ENCODE measurements at places on chromosomes 6 and 20.

- peak; percentile 69 for DNase-seq
These were observed 37.5 kb upstream of the LCA5 start for GRCh38 chr6:79574630-79575225.

DNA sequence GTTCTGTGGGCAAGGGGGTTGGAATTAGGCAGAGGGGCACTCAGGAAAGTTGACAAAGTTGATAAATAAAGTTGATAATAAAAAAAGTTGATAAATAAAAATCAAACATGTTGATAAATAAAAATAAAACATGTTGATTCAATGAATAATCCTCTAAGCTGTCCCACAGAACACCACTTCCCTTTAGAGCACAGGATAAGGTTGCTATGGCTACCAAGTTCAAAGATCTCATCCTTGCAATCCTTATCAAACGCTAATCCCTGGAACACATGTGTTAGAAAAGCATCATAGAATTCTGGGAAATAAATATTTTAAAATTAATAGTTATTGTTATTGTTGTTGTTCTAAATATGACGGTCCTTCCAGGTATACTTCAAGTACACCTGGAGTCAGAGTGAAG lies 33.9 kb downstream of the MBOAT1 start:
- DNase-seq: no peak

DNA sequence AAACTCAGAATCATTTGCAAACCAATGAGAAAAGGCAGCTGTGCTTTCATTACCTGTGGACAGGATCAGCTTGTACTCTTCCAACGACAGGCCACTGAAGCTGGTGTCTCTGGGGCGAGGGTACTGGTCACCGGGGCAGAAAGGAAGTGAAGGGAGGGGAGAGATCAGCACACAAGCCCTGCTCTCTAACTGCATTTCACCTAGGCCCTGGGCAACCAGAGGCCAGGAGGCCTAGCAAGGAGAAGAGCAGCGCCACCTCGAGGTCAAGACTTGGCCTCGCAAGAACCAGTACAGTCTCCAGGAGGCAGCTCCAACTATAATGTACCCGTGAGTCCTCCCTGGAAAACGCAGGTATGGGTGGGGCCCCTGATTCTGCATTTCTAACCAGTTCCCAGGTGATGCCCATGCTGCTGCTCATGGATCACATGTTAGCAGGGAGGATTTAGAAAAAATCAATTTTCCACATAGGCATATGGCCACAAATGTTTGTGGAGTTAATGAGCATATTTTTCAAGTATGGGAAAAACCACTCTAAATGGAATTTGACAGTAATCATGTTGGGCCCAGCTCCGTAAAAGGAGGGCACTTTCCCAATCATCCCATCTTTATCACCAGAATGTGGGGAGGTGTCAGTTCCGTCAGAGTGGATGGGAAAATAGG lies 11.0 kb downstream of the UQCC2 start:
- peak; percentile 40 for DNase-seq

DNA sequence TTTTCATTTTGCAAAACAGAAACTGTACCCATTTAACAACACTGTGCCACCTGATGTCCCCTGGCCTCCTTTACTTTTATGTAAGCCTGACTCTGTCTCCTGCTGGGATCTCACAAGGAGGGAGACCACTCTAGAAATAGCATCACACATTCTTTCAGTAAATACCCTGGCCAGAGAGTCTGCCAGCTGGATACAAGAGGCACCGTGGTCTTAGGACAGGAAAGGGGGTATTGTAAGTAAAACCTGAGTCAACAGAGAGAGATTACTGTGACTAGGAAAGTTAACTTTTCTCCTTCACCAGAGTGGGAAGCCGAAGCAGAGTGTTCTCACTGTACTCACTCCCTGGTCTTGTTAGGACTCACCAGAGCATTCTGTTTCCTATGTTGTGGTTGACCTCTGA lies 27.8 kb downstream of the CMTR1 start:
- DNase-seq: no peak

DNA sequence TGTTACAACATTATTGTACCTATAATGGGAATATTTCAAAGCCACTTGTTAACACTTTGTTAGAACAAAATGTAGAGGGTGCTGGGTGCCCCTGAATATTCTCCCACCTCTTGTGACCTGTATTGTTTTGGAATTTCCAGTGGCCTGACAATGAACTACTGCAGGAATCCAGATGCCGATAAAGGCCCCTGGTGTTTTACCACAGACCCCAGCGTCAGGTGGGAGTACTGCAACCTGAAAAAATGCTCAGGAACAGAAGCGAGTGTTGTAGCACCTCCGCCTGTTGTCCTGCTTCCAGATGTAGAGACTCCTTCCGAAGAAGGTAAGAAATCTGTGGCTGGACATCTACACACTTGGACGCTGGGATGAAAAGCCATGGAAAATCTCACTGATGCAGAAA lies 28.9 kb downstream of the PLG start:
- DNase-seq: no peak

DNA sequence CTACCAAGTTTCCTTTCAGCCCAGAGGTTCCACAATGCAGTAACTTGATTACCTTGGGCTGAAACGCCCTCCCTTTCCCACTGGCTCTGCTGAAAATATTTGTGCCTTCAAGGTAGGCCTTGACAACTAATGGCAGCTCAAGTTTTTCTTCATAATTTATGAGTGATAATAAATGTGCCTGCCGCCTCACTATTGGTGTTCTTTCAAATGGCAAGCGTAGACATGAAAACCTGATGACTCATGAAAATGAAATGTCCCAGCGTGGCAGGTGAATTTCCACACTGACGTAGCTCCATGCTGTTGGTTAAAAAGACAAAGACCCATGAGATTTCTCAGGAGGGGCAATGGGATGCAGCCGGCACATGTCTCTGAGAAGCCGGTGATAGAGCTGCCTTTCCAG lies 107.2 kb upstream of the GGTLC1 start:
- no peak for DNase-seq

DNA sequence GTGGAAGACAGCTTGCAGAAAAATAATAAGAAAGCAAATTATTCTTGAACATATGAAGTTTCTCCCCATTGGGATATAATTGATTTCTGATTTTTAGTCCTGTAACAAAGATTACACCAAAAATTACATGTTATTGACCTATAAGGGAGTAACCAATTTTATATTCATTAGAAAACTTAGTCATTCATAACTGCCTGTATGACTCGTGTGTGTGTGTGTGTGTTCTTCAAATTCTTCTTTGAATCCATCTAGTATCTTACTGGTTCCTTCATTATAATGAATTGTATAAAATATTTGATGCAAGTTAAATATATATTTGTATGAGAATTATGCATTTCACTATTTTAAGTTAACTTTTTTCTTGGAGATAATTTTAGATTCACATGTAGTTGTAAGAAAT lies 310.4 kb downstream of the HAO1 start:
- DNase-seq: no peak

- no peak for DNase-seq
These were observed 13.6 kb downstream of the GINS1 start for GRCh38 chr20:25421102-25421501.

- peak; percentile 11 for DNase-seq
These were observed 162.4 kb upstream of the BTBD3 start for GRCh38 chr20:11755071-11755841.

DNA sequence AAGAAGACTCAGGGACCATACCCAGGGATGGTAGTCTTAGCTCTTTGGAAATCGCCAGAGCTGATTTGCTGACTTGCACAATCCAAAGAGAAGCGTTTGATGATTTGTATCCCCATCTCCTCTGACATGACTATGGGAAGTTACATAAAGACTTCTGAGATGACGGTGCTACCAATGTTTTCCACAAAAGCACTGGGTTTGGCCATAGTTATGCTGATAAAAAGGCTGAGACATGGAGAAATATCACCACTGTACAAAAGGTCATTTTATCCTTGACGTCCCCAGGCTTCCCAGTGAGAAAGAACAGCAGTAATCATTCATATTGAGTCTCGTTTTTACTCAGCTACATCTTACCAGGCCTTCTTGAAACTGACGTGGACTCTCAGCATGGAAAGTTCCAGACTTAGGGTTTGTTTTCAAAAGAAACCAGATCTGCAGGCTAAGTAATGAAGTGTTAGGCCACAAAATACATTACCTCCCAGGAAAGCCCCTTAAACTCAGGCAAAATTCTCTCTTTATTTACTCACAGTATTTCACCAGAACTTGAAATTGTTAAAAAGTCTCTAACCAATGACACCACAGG lies 370.3 kb upstream of the JARID2 start:
- DNase-seq: no peak

- no peak for DNase-seq
These were observed 49.7 kb upstream of the NOP56 start for GRCh38 chr20:2602746-2603145.

GRCh38 chr6:82066991-82067411 lies 180.5 kb downstream of the IBTK start:
- no peak for DNase-seq

DNA sequence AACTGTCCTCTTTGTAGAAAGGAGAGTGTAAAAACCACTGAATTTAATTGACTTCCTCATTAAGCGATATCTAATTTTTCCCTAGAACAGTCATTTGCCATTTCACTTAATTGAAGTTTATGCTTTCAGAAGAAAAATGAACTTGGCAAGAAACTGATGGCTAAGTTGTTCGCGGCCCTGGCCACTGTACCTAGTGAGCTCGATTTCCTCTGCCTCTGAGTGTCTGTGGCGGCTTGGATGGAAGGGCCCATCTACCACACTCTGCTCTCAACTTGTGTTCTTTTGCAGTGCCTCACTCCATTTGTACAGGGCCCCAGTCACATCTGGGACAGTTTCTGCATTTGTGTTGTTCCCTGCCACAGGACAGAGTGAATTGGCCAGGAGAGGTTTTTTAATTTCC lies 102.9 kb downstream of the BCAS1 start:
- no peak for DNase-seq

DNA sequence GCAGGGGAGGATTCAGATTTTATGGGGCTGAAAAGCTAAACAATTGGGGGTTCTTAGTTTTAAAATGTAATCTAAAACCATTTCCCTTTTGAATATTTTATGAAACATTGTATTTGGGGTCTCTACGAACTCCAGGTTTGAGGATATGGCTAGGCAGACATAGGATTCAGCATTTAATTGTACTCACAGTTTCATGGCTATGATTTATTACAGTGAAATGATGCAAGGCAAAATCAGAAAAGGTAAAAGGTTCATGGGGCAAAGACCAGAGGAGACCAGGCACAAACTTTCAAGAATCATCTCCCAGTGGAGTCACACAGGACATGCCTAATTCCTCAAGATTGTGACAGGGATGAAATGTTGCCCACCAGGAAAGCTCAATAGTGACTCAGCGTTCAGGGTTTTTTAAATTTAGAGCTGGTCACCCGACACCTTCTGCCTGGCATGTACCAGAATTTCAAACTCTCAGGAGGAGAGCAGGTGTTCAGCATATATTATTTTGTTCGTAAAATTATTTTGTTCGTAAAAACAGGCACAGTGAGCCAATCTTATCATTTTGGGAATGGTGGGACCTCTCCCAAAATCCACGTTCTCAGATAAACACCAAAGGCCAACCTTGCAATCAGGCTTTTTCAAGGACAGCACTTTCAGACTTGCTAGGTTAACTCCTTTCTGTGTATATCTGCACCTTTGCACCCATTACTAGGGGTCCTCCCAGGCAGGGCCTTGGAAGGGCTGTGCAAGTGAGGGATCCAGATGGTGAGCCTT lies 270.3 kb downstream of the NKAIN2 start:
- DNase-seq: no peak

GRCh38 chr6:53801022-53801421 lies 6.2 kb downstream of the LRRC1 start:
- no peak for DNase-seq

GRCh38 chr6:56607111-56607752 lies 35.5 kb downstream of the DST start:
- no peak for DNase-seq

DNA sequence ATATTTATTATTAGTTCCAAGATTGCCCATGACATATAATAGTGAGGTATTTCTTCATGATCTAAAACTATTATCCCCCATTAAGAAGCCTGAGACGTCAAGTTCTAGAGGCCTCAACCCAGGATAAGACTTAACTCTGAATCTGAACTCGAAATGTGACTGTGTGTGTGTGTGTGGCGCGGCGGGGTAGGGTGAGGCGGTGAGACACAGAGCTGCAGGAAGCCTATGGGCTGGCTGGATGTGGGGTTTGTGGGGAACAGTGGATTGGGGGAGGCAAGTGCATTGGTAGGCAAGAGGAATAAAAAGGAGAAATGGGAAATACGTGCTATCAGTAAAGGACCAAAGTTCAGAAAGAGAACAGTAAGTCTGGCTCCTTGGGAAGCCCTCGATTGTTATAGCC lies 66.5 kb upstream of the RNF146 start:
- DNase-seq: no peak

DNA sequence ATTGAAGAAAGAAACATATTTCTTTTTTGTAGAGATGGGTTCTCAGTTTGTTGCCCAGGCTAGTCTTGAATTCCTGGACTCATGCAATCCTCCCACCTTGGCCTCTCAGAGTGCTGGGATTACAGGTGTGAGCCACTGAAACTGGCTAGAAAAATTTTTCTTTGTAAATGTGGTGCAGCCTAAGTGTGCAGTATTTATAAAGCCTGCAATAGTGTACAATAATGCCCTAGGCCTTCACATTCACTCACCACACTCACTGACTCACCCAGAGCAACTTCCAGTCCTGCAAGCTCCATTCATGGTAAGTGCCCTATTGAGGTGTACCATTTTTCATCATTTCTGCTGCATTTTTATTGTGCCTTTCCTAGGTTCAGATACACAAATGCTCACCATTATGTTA lies 31.4 kb downstream of the NHSL1 start:
- DNase-seq: no peak

DNA sequence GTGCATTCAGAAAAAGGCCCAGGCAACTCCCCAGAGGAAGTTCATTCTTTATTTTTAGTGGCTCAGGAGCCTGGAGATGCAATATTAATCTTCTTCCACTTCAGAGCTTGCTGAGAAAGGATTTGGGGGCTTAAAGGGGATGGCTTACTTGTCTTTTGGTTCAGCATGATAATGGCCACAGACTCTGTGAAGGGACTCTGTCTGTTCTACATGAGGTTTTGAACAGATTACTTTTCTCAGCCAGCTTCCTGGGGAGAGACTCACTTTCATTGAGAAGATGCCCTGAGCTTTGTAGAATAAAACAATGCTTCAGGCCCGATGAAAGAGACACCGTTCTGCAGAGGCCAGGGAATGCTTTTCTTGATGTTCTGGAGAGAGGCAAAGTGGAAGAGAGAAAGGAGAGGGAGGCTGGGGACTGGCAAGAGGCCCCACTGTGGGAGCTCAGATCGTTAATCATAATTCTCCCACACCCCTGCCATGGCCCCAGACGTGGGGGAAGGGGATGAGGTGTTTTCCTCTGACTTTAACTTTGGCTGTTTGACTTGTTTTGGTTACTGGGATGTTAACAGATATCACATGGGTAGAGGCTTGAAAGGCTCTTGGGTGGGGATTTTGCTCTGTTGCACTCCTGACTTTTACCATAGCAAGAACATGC lies 19.1 kb downstream of the SCP2D1 start:
- DNase-seq: no peak

GRCh38 chr6:29853245-29853644 lies 25.6 kb downstream of the HLA-G start:
- DNase-seq: no peak

GRCh38 chr20:14312001-14312400 lies 25.4 kb downstream of the FLRT3 start:
- no peak for DNase-seq

- peak; percentile 90 for DNase-seq
These were observed 2.2 kb upstream of the ID1 start for GRCh38 chr20:31602779-31603441.

All from astrocyte of the cerebellum (primary cell).